Colonic mucosa (tissue), 4 donors: ENCODE measurements at places on chromosomes 11 and 22. TPM values are rescaled to one million over a fixed set of nuclear protein-coding genes. Genes with fewer than 3 reads are reported as not detected.

PLAAT2 gene
- 1.9 TPM for total RNA-seq

MS4A4A gene
- total RNA-seq = 5.6 TPM

CCDC116 gene
- total RNA-seq = not detected

TMEM191C gene
- total RNA-seq = 3.3 TPM

TP53AIP1 gene
- 0.19 TPM for total RNA-seq

OR8G5 gene
- not detected for total RNA-seq

KRTAP5-9 gene
- total RNA-seq = 0.52 TPM

IGSF9B gene
- 6.0 TPM for total RNA-seq

PYGM gene
- total RNA-seq = 1.6 TPM

GRCh38 chr22:36486619-36487384 is 5.4 kb upstream of the TXN2 start:
- no peaks in the 10 kb centered on the region for H3K36me3 ChIP-seq
- peaks cover 4% of the 10 kb centered on the region for H3K4me1 ChIP-seq
- no peak overlapping the region for H3K27ac ChIP-seq
- H3K4me3 ChIP-seq = no peak overlapping the region
- no peaks in the 10 kb centered on the region for H3K27me3 ChIP-seq

DNA sequence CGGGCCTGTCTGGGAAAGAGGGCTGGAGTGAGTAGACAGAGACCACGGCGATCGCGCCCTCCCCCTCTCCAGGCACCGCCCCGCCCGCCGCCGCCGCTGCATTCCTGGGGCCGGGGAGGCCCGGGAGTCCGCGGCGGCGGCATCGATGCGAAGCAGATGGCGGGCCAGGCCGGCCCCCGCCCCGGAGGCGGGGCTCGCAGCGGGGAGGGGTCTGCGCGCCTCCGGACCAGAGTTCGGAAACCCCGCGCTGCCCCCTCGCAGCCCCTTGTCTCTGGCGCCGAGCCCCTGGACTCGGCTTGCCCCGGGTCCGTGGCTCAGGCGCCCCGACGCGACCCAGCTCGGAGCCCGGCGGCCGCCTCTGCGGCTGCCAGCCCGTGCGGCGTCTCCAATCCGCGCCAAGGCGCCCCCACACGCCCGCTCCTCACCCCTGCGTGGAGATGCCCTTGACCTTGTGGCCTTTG is 1.3 kb downstream of the SCARF2 start:
- H3K36me3 ChIP-seq = no peaks in the 10 kb centered on the region
- no peak for DNase-seq
- peaks cover 6% of the 10 kb centered on the region for H3K4me1 ChIP-seq
- H3K27me3 ChIP-seq = peaks cover 66% of the 10 kb centered on the region
- H3K27ac ChIP-seq = no peak overlapping the region
- peak overlapping the region; percentile 36 for H3K4me3 ChIP-seq

GRCh38 chr11:61776561-61777075 is 15.8 kb downstream of the TMEM258 start:
- H3K4me1 ChIP-seq = no peaks in the 10 kb centered on the region
- peak; percentile 77 for DNase-seq
- no peaks in the 10 kb centered on the region for H3K27me3 ChIP-seq
- no peak overlapping the region for H3K4me3 ChIP-seq

GRCh38 chr11:83681906-83682610 is 395.9 kb upstream of the CCDC90B start:
- H3K4me3 ChIP-seq = no peak overlapping the region
- H3K27me3 ChIP-seq = no peaks in the 10 kb centered on the region
- DNase-seq = no peak

GRCh38 chr11:12184699-12185098 is 74.3 kb downstream of the MICAL2 start:
- no peak overlapping the region for H3K27ac ChIP-seq
- H3K36me3 ChIP-seq = no peaks in the 10 kb centered on the region
- H3K4me3 ChIP-seq = no peak overlapping the region
- no peaks in the 10 kb centered on the region for H3K4me1 ChIP-seq
- DNase-seq = no peak

DNA sequence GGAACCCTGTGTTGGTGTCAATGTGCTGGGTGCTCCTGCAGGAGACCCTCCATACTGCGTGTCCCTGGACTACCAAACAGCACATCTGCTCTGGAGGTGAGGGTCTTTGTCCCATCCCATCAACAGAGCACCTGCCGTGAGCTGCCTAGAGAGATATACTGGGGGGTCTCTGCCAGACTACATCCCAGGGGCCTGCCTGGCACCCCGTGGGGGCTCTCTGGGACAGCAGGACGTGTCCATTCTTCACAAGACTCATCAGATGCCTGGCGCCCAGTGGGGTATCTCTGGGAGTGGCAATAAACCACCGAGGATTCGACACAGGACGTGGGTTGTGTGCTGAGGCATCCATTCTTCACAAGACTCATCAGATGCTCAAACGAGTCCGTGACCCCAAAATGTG is 42.7 kb downstream of the SHANK2 start:
- no peak overlapping the region for H3K4me3 ChIP-seq
- no peak overlapping the region for H3K27ac ChIP-seq

GRCh38 chr22:37310075-37310606 is 27.8 kb downstream of the CYTH4 start:
- DNase-seq = no peak
- no peaks in the 10 kb centered on the region for H3K27me3 ChIP-seq
- no peaks in the 10 kb centered on the region for H3K36me3 ChIP-seq
- no peak overlapping the region for H3K4me3 ChIP-seq
- H3K4me1 ChIP-seq = no peaks in the 10 kb centered on the region

- no peak overlapping the region for H3K4me3 ChIP-seq
- no peaks in the 10 kb centered on the region for H3K27me3 ChIP-seq
- H3K4me1 ChIP-seq = no peaks in the 10 kb centered on the region
- no peaks in the 10 kb centered on the region for H3K36me3 ChIP-seq
- DNase-seq = no peak
Measured at GRCh38 chr22:49866646-49867045, 13.0 kb downstream of the ZBED4 start.

DNA sequence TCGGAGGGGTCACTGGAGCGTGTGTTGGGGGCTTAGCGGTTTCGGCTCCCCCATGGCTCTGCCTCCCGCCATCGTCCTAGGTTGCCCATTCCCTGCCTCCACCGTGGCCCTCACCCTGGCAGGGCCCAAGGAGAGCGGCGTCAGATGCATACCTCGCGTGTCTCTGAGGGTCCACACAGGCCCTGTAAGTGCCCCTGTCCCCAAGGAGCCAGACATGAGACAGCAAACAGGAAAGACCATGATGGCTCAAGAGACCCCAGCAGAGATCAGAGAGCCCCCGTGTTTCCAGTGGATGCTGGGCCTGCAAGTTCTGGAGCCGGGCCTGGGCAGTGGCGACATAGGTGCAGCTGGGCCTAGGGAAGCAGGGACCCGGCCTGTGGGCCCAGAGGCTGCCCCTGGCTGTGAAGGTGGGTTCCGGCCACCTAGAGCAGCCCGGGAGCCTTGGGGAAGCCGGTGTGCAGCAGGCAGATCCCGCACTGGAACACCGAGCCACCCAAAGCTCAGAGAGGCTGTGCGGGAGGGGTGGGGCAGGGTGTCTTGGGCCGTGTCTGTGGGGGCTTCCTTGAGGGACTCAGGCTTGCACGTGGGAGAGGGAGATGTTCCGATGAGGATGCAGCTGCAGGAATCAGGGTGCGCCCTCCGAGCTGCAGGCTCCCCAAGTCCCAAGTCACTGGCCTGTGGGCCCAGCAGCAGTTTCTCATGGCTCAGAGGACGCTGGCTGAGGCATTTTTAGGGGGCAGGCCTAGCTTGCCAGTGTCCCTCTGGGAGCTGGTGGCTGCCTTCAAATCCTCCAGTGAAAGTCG is 126.4 kb downstream of the KCNQ1OT1 start:
- no peak overlapping the region for H3K27ac ChIP-seq
- no peaks in the 10 kb centered on the region for H3K27me3 ChIP-seq

DNA sequence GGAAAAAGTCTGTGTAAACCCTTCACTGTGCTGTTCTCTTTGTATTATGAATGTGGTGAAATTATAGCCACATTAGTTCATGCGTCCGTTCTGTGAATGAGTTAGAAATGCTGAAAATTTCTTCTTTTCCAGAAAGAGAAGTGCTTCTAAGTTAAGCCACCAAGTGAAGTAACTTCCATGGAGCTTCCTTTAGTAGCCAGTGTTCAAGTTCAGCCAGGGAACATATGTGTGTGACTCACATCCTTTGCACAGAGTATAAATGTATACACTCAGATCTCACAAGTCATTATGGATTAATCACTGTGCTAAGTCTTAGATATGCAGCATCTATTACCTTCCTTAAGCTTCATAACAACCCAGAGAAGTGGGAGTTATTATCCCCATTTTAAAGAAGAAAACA is 3.1 kb upstream of the MMP8 start:
- H3K27me3 ChIP-seq = no peaks in the 10 kb centered on the region
- H3K4me1 ChIP-seq = no peaks in the 10 kb centered on the region
- no peak for DNase-seq
- H3K27ac ChIP-seq = no peak overlapping the region
- no peak overlapping the region for H3K4me3 ChIP-seq
- no peaks in the 10 kb centered on the region for H3K36me3 ChIP-seq

DNA sequence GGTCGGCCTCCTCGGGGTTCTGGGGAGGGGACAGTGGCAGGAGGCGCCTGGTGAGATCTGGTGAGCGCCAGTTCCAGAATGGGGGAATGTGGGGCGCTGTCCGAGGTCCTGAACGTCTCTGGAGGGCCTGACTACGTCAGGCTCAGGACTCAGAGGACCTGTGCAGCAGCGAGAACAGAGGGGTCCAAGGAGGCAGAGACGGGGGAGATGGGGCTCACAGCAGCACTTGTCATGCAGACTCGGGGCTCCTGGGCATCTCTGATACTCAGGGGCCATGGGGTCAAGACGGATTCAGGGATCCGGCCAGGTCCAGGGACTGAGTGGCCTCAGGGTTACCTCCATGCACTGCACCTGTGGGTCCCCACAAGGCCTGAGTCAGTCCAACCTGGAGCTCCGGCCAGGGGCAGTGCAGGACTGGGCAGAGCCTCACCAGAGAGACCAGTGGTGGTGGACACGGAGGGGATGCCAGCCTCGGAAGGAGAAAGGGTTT is 92.2 kb downstream of the BRD1 start:
- no peak for DNase-seq
- no peaks in the 10 kb centered on the region for H3K4me1 ChIP-seq
- H3K27ac ChIP-seq = no peak overlapping the region

DNA sequence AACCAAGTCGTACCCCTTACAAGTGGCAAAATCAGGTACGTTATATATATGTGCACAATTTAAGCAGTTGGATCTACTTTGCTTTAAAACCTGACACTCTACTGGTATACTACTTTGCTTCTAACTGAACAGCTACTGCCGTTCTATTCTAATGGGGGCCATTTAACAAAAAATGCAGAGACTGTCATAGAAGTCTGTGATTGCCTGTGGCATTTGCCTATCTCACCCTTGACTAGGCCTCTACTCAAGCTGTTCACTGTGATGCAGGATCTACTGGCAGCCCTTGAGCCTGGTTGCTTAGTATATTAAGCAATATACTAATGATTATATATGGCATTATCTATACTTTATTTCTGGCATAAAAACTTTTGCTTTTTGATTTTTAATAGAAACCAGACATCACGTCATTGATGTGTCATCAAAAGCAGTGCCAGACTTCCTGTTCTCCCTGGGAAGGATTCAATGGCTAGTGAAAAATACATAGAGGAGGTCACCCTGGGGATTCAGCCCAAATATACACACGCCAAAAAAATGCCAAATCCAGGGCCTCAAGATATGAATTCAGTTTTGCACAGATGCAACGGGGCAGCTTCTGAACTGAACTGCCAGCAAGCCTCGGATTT is 40.0 kb upstream of the FIBIN start:
- H3K27me3 ChIP-seq = no peaks in the 10 kb centered on the region
- H3K4me3 ChIP-seq = no peak overlapping the region
- H3K36me3 ChIP-seq = no peaks in the 10 kb centered on the region

- no peak overlapping the region for H3K4me3 ChIP-seq
- no peaks in the 10 kb centered on the region for H3K36me3 ChIP-seq
- no peaks in the 10 kb centered on the region for H3K27me3 ChIP-seq
- DNase-seq = no peak
- no peak overlapping the region for H3K27ac ChIP-seq
Measured at GRCh38 chr11:3178349-3178748, 13.2 kb upstream of the OSBPL5 start.

- no peak overlapping the region for H3K27ac ChIP-seq
- no peak for DNase-seq
- H3K4me1 ChIP-seq = no peaks in the 10 kb centered on the region
- H3K36me3 ChIP-seq = no peaks in the 10 kb centered on the region
- H3K4me3 ChIP-seq = no peak overlapping the region
- H3K27me3 ChIP-seq = no peaks in the 10 kb centered on the region
Measured at GRCh38 chr11:459511-460220, 9.6 kb downstream of the PTDSS2 start.

DNA sequence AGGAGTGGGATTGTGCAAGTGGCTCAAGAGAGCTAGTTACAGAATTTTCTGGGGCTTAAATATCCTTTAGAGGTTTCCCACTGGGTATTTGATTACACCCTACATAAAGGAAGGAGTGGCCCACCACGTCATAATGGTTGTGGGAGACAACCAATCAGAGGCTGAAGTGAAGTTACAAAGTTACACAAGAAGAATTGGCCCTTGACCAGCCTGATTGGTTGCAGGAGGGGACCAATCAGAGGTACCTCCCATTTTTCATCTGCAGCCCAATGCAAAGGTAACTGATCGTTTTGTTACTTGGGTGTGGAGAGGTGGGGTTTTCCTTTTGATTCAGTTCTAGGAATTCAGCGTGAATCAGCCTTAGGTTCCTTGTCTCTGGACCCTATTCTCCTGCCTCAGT is 430.5 kb upstream of the FAT3 start:
- DNase-seq = no peak
- no peaks in the 10 kb centered on the region for H3K36me3 ChIP-seq
- no peaks in the 10 kb centered on the region for H3K27me3 ChIP-seq
- H3K27ac ChIP-seq = no peak overlapping the region
- no peaks in the 10 kb centered on the region for H3K4me1 ChIP-seq
- no peak overlapping the region for H3K4me3 ChIP-seq

DNA sequence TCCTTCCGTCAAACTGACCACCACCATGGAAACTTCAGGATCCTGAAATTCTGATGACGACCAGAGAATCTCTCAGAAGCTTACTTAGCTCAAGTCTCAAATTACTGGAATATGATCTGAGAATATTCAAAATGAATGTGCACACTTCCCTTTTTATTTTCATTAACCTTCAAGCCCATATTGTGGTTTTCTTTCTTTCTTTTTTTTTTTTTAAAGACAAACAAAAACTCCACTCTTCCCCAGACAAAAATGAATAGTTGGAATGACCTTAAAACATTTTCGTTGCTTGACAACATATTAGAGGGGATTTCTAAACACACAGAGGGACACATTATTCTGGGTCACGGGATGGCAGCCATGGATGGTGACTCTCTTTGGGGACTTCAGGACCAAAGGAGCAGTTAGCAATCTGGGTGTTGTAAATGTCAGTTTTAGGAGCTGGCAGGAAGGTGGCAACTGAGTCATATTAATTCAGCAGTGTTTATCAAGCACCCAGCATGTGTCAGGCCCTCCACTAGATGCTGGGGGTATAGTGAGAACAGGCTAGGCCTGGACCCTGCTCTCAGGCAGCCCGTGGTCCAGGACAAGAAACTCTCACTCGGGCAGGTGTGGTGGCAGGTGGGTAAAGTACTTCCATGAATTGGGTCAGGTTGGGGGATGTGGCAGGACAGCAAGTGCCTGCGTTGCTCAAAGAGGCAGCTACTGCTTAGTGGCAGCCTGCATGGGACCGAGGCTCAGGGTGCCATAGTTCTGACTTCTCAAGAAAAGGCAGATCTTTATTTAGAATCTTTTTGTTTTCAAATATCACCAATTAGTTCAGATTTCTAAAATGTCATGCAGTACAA is 126.1 kb downstream of the HIPK3 start:
- no peaks in the 10 kb centered on the region for H3K36me3 ChIP-seq
- no peak overlapping the region for H3K4me3 ChIP-seq
- no peak overlapping the region for H3K27ac ChIP-seq
- no peaks in the 10 kb centered on the region for H3K4me1 ChIP-seq
- DNase-seq = no peak
